ENCODE measurements at places on chromosomes 6 and 20. TPM values are rescaled to one million over a fixed set of nuclear protein-coding genes. Genes with fewer than 3 reads are reported as not detected.

DNA sequence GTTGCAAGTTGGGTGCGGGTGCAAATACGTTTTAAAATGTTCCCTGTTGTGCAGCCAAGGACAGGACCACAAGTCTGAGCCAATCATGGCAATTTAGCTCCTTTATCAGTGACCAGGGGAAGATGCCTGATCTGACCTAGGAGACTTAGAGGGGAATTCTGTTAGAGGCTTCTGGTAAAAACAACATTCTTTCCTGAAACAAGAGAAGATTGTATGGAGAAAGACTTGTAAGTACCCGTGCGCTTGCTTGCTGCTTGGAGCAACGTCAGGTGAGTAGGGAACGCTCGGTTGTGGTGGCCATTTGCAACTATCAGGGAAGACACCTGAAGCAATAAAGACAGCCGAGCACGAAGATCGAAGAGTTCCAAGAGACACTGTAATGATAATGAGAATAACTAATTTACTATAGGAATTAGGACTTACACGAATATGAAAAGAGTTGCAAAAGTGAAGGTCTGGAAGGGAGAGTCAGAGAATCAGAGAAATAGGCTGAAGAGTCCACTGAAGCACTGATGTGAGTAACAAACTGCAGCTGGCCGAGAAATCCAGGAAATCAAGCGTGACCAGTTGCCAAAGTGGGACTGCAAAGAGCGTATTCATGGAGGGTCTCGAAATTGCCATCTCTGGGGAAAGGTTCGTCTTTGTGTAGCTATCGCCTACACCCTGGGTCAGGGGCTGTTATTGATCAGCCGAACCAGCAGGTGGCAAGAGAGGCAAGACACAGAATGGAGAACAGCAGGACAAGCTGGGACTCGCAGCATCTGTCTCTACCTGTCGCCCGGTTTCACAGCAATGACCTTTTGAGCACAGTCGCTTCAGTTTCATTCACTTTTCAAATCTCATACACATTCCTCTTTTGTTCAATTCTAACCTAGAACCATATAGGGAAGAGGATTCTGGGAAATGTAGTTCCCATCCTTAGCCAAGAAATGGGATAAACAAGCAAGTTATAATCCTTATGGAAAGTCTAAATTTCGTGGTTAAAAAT lies 26.1 kb downstream of the LOC128125822 start:
- DNase-seq, result peak; percentile 31

The JAG1 gene
- 10.3 TPM for total RNA-seq

The RBM24 gene
- 74.9 TPM for total RNA-seq

GRCh38 chr20:62832212-62832922 lies 15.5 kb downstream of the COL9A3 start:
- no peak for DNase-seq

The CNKSR3 gene
- total RNA-seq, result 0.70 TPM

GRCh38 chr6:74807674-74808073 lies 398.2 kb downstream of the COL12A1 start:
- no peak for DNase-seq

GRCh38 chr6:144075187-144075586 lies 20.2 kb downstream of the SF3B5 start:
- DNase-seq, result no peak

GRCh38 chr6:147382945-147383554 lies 125.4 kb upstream of the SAMD5 start:
- no peak for DNase-seq
